ENCODE measurements at places on chromosomes 4 and X.
A peak's percentile ranks its signal among the peaks of the same experiment; 100 is the strongest.

DNA sequence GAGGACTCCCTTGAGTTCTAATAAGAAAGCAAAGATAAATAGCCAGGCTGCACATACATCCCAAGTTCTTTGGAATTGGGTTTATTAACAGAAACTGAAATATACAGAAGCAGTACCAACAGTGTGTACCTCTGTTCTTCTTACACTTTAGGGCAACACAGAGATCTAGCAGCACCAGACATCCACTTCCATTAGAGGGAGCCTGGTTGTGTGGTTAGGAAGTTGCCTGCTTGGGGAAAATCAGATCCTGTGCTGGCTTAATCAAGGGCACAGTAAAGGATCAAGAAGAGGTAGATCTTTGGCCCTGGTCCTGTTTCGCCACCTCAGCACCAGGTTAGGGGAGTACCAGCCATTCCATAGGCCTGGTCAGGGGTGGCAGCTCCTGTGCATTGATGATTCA lies 231.1 kb upstream of the ARHGAP24 start:
- no peak for DNase-seq

- DNase-seq: peak; percentile 52
These were observed 158.4 kb downstream of the CHIC2 start for GRCh38 chr4:53905941-53906377.

- no peak for DNase-seq
These were observed 2.7 kb downstream of the SLC39A8 start for GRCh38 chr4:102342404-102343074.

DNA sequence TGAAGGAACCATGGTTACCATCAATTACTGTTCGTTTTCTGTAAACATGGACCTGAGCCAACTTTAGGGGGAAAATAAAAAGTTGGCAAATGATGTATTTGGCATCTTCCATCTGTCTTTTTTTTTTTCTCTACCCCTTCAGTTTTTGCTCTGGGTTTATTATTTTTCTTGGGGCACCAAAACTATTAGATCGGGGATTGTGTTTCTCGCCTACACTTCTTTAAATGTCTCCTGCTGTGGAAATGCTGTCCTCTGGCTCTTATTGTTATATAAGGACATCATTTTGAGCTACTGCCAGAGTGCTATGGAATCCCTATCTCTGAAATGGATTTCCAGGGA lies 234.0 kb upstream of the SLIT2 start:
- no peak for DNase-seq

DNA sequence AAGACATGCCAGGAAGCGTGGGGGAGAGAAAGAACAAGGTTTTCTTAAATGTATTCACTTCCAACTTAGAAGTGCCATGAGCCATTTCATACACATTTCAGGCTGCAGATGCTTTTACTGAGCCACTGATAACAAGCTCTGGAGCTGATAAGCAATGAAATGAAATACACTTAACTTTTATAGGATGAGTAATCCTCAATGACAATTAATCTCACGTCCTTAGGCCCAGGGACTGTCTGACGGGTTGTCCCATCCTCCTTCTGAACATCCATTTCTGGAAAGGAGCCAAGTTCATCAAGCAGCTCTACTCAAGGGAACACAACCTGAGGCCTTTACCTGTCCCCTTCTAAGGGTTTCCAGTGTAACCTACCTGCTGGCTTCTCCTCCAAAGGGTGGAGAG lies 121.2 kb downstream of the PARM1 start:
- no peak for DNase-seq

DNA sequence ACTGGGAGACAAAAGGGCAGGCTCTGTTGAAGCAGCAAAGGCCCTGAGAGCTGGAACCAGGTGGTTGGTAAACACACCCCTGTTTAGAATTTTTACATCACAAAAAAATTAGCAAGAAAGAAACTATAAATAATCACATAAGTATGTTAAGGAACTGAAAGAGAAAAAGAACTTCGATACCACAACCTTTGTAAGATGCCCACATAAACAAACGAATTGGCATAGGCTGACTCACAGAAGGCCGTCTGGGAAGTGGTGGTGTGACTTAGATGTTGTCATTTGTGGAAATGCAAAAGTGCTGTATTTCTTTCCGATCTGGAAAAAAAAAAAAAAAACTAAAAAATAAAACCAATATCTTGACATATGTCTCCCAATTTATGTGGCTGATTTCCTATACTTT lies 235.1 kb downstream of the USP46 start:
- DNase-seq: no peak

- DNase-seq: no peak
These were observed 49.3 kb downstream of the APELA start for GRCh38 chr4:164926301-164926700.

DNA sequence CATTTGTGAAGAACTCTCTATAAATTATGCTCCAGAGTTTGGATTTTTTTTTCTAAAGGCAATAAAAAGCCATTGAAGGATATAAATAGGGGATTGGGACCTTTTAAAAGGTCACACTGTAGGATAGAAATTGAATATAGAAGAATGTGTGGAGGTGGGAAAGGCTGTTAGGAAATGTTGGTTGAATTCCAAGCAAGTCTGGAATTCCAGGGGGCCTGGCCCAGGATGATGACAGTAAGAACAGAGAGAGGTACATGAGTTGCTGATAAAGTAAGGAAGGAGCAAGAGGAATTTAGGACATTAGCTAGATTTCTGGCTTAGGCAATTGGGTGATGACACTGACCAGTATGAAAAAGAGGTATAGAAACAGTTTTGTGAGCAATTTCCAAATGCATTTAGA lies 95.4 kb upstream of the USP38 start:
- DNase-seq: no peak

- no peak for DNase-seq
These were observed 23.8 kb upstream of the CD38 start for GRCh38 chr4:15754323-15754722.

- DNase-seq: no peak
These were observed 196.7 kb downstream of the MID1 start for GRCh38 chrX:10423716-10424115.

GRCh38 chr4:169045862-169046584 lies 36.0 kb upstream of the CBR4 start:
- DNase-seq: no peak

DNA sequence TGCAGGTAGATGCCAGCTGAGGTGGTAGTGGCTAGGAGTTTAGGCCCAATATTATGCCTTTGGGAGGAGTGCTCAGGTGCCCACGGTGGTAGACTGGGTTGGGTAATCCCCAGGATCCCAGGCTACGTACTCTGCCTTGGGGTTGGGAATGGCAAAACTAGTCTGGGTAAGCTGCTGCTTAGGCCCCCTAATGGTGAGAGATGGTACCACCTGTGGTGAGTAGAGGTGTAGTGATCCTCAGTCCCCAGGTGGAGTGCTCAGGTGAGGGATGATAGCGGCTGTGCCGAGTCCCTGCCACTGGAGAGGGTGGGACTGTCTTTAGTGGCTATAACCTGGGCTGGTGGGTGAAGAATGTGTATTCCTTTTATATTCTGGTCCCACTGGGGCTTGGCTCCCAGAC lies 75.2 kb downstream of the IL1RAPL2 start:
- DNase-seq: no peak

All from bone marrow (tissue), 2 donors.